Bronchial smooth muscle cell (primary cell): ENCODE measurements at places on chromosomes 11 and 22. TPM values are rescaled to one million over a fixed set of nuclear protein-coding genes. Genes with fewer than 3 reads are reported as not detected.

SCO2 gene
- 2.6 and 2.8 TPM in 2 replicates for total RNA-seq

TMEM45B gene
- 0.60 TPM in 1 of 2 replicates, not detected in the other for total RNA-seq

FOLH1 gene
- total RNA-seq = not detected in 2 replicates

OR2D2 gene
- total RNA-seq = 0.09 and 0.16 TPM in 2 replicates

SPTBN2 gene
- 0.47 and 2.3 TPM in 2 replicates for total RNA-seq

MIAT gene
- 1.4 and 3.5 TPM in 2 replicates for total RNA-seq

MN1 gene
- 4.6 and 9.3 TPM in 2 replicates for total RNA-seq

CHRM1 gene
- 0.09 TPM in 1 of 2 replicates, not detected in the other for total RNA-seq

UBE4A gene
- 20.3 and 25.7 TPM in 2 replicates for total RNA-seq

MB gene
- 0.16 TPM in 1 of 2 replicates, not detected in the other for total RNA-seq

FAM180B gene
- total RNA-seq = 0.09 and 0.16 TPM in 2 replicates

CELSR1 gene
- 0.43 and 1.4 TPM in 2 replicates for total RNA-seq

CALCA gene
- total RNA-seq = not detected in 2 replicates

TRIM68 gene
- total RNA-seq = 7.9 and 10.5 TPM in 2 replicates

C1QTNF5 gene
- total RNA-seq = 6.9 and 9.1 TPM in 2 replicates

ADSL gene
- total RNA-seq = 96.9 and 109 TPM in 2 replicates

OR4D5 gene
- not detected in 2 replicates for total RNA-seq

OR51I1 gene
- 0.60 TPM in 1 of 2 replicates, not detected in the other for total RNA-seq

OR10A2 gene
- not detected in 2 replicates for total RNA-seq
